ENCODE measurements at places on chromosomes 2 and 18. TPM values are rescaled to one million over a fixed set of nuclear protein-coding genes. Genes with fewer than 3 reads are reported as not detected.

The EML6 gene
- total RNA-seq = 4.4 TPM

The RNASEH1 gene
- total RNA-seq = 17.1 TPM

The CRYBA2 gene
- total RNA-seq = not detected

The SOWAHC gene
- total RNA-seq = 85.9 TPM

The TXNDC2 gene
- total RNA-seq = 0.06 TPM

The PLGLB2 gene
- total RNA-seq = not detected

The MBD1 gene
- total RNA-seq = 140 TPM

The CCDC68 gene
- 1.3 TPM for total RNA-seq

The ARHGAP15 gene
- total RNA-seq = 1.1 TPM

The PAX8 gene
- 5.1 TPM for total RNA-seq

The CD8B2 gene
- not detected for total RNA-seq

The UGT1A10 gene
- 0.36 TPM for total RNA-seq

The TAF4B gene
- total RNA-seq = 18.8 TPM

The SLC5A7 gene
- total RNA-seq = not detected

The CEP68 gene
- 24.3 TPM for total RNA-seq

The CYP27A1 gene
- total RNA-seq = 12.9 TPM

The ABCB11 gene
- not detected for total RNA-seq

The DNER gene
- 7.9 TPM for total RNA-seq

The PROM2 gene
- total RNA-seq = 87.0 TPM

The SPEG gene
- 11.4 TPM for total RNA-seq

The ALPP gene
- not detected for total RNA-seq

The RUFY4 gene
- total RNA-seq = not detected

The REG1B gene
- total RNA-seq = not detected

The ACMSD gene
- not detected for total RNA-seq

The KCNJ3 gene
- not detected for total RNA-seq

The DHRS9 gene
- total RNA-seq = 1.9 TPM

The STAT4 gene
- total RNA-seq = 4.3 TPM

The RSAD2 gene
- 1.5 TPM for total RNA-seq

The MROH2A gene
- not detected for total RNA-seq

The HRH4 gene
- total RNA-seq = not detected

The AQP12B gene
- total RNA-seq = not detected

The GPR45 gene
- not detected for total RNA-seq

The FSHR gene
- not detected for total RNA-seq

The G6PC2 gene
- not detected for total RNA-seq

The PKP4 gene
- 28.0 TPM for total RNA-seq

The PSMA8 gene
- total RNA-seq = not detected

The SLC19A3 gene
- total RNA-seq = 3.7 TPM

The NOTO gene
- not detected for total RNA-seq

The C2orf78 gene
- not detected for total RNA-seq

The LRP2 gene
- total RNA-seq = 0.23 TPM

The TUBA4B gene
- not detected for total RNA-seq

The RAD51AP2 gene
- 0.15 TPM for total RNA-seq

The HNMT gene
- total RNA-seq = 26.8 TPM

Measured in lower leg skin (tissue), 4 donors.